CD4-positive, alpha-beta T cell (primary cell): ENCODE measurements at places on chromosomes 11 and 22.
A peak's percentile ranks its signal among the peaks of the same experiment; 100 is the strongest.

DNA sequence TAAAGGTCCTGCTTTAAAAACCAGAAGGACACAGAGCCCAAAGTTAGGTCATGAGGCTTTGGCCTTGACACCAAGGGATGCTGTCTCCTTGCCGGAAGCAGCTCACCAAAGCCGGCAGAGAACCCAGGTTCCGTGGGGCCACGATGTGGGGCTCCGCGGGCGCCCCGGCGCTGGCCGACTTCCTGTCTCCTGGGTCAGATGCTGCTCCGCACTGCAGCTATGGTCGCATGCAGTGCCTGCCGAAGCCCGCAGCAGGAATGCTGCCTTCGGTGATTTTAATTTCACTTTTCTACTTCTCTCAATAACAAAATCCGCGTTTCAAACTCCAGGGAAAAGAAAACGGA, 454 bp upstream of the OTUB1 start:
- peaks cover 29% of the 10 kb centered on the region for H3K36me3 ChIP-seq
- H3K27me3 ChIP-seq = no peaks in the 10 kb centered on the region
- peak overlapping the region; percentile 89 for H3K27ac ChIP-seq
- H3K4me3 ChIP-seq = peak overlapping the region; percentile 80
- DNase-seq = peak; percentile 62
- peaks cover 29% of the 10 kb centered on the region for H3K4me1 ChIP-seq

- H3K27ac ChIP-seq = no peak overlapping the region
- H3K36me3 ChIP-seq = peaks cover 2% of the 10 kb centered on the region
- no peaks in the 10 kb centered on the region for H3K27me3 ChIP-seq
- DNase-seq = no peak
These were observed 8.9 kb upstream of the PLXNB2 start for GRCh38 chr22:50316114-50317065.

GRCh38 chr11:35907648-35908431, 36.0 kb upstream of the LDLRAD3 start:
- H3K4me3 ChIP-seq = no peak overlapping the region
- H3K36me3 ChIP-seq = no peaks in the 10 kb centered on the region
- H3K27ac ChIP-seq = no peak overlapping the region
- no peaks in the 10 kb centered on the region for H3K4me1 ChIP-seq
- H3K27me3 ChIP-seq = no peaks in the 10 kb centered on the region

- H3K36me3 ChIP-seq = no peaks in the 10 kb centered on the region
- H3K27ac ChIP-seq = no peak overlapping the region
- H3K27me3 ChIP-seq = no peaks in the 10 kb centered on the region
- H3K4me3 ChIP-seq = no peak overlapping the region
These were observed 25.2 kb upstream of the CCND1 start for GRCh38 chr11:69615545-69616278.

GRCh38 chr11:16815047-16815767, 76.8 kb downstream of the C11orf58 start:
- H3K4me1 ChIP-seq = peaks cover 3% of the 10 kb centered on the region
- no peaks in the 10 kb centered on the region for H3K27me3 ChIP-seq
- DNase-seq = no peak
- H3K36me3 ChIP-seq = no peaks in the 10 kb centered on the region
- H3K27ac ChIP-seq = no peak overlapping the region

DNA sequence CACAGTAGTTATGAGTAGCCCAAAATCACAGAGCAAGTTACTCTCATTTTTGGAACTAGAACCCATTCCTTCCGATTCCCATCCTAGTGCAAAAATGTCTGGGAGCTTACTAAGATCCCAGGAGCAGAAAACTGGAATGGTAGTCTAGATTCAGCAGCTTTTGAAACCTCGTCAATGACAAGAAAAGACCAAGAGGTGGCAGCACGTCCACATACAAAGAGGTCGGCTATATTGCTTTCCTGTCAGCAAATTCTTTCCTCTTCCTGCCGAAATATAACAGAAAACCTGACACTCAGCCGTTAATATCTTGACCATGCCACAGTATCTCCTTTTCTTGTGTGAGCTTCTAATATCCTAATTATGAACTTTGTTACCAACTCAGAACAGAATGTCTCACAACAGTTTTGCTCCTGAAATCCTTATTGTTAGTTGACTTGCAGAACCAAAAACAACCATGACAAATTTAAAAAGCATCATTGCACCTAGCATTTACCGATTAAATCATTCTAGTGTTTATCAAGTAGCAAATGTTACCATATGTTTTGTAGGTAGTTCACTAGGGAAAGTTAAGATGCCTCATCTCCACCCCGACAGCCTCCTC, 92.8 kb upstream of the OR9G4 start:
- H3K27me3 ChIP-seq = no peaks in the 10 kb centered on the region
- no peaks in the 10 kb centered on the region for H3K4me1 ChIP-seq
- DNase-seq = no peak
- H3K4me3 ChIP-seq = no peak overlapping the region
- H3K27ac ChIP-seq = no peak overlapping the region

DNA sequence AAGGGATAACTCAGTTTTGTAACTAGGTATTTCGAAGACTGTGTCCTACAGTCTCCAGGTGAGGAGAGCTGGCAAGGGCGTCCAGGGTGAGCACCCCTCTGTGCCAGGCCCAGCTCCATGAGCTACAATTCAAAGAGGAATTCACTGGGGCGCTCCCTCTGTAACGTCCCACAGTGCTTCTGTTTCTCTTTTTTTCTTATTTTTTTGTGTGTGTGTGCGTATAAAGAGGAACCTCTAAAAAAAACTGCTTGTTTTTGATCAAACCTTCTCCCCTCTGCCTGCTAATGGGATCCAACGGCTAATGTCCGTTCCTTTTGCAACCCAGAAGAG, 17.1 kb downstream of the ASCC2 start:
- H3K4me3 ChIP-seq = no peak overlapping the region
- no peaks in the 10 kb centered on the region for H3K27me3 ChIP-seq
- no peak for DNase-seq
- H3K4me1 ChIP-seq = no peaks in the 10 kb centered on the region

GRCh38 chr11:71999362-71999761, 653 bp downstream of the IL18BP start:
- DNase-seq = no peak
- H3K36me3 ChIP-seq = peaks cover 33% of the 10 kb centered on the region
- peaks cover 34% of the 10 kb centered on the region for H3K4me1 ChIP-seq
- peak overlapping the region; percentile 65 for H3K27ac ChIP-seq
- H3K27me3 ChIP-seq = no peaks in the 10 kb centered on the region

DNA sequence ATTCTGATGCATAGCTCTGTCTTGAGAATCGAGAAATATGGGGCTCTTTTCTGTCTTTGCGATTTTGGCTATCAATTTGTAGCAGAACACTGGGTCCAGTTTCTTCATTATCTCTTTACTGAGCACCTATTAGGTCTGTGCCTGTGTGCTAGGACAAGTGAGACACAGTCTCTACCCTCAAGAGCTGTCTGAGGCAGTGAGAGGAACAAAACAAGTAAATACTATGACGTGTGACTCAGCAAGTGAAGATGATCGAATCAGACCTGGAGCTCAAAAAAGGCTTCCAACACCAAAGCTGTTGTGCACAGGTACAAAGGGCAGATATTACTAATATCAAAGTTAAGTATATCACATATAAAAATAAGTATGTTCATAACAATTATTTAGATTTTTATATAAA, 52.4 kb downstream of the LGR4 start:
- H3K4me1 ChIP-seq = no peaks in the 10 kb centered on the region
- no peak overlapping the region for H3K27ac ChIP-seq
- no peak overlapping the region for H3K4me3 ChIP-seq
- no peak for DNase-seq

- H3K4me1 ChIP-seq = no peaks in the 10 kb centered on the region
- H3K4me3 ChIP-seq = no peak overlapping the region
- no peaks in the 10 kb centered on the region for H3K36me3 ChIP-seq
- H3K27me3 ChIP-seq = no peaks in the 10 kb centered on the region
These were observed 85.4 kb downstream of the MYO18B start for GRCh38 chr22:25827415-25827814.

GRCh38 chr11:66749091-66749490, 20.1 kb upstream of the SPTBN2 start:
- H3K36me3 ChIP-seq = no peaks in the 10 kb centered on the region
- peaks cover 14% of the 10 kb centered on the region for H3K4me1 ChIP-seq
- H3K4me3 ChIP-seq = no peak overlapping the region
- no peak overlapping the region for H3K27ac ChIP-seq

DNA sequence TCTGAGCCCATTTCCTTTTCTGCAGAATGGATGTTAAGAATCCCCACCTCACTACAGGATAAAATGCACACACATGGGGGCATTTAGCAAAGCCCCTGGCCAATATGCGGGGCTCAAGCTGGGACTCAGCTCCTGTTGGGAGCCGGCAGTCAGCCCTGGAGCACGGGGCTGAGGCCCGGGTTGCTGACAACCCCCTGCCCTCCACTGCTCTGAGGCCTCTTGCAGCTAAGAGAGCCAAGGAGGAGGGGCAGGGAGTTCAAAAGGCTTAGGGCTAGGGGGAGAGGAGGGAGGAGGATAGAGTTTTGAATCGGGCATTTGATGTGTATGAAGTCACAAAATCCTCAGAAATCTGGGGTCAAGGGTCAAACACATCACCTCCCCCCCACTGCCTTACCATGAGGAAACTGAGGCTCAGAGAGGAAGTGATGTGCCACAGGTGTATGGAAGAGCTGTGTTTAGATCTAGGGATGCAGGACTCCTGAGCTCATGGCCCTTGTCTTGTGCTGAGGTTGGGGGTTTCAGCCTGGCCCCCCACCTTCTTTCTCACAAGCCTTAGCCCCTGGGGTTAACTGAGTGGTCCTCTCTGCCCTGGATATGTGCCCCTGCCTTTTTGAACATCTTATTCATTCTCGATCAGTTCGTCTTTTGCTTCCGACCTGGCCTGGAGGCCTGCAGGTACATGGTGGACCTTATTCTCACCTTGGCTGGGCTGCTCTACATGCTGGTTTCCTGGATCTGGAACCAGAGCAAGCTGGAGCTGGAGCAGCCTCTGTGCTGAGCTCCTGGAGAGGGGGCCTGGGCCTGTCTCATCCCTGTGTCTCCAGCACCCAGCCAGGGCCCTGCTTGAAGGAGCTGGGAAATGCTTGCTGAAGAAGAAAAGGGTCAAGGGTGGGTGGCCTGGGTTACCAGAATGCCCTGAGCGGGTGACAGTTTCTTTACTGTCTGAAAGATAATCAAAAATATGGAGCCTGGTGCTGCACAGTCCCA, 80.3 kb downstream of the LRRC32 start:
- no peak overlapping the region for H3K27ac ChIP-seq
- H3K4me3 ChIP-seq = no peak overlapping the region
- H3K27me3 ChIP-seq = no peaks in the 10 kb centered on the region
- no peaks in the 10 kb centered on the region for H3K36me3 ChIP-seq

DNA sequence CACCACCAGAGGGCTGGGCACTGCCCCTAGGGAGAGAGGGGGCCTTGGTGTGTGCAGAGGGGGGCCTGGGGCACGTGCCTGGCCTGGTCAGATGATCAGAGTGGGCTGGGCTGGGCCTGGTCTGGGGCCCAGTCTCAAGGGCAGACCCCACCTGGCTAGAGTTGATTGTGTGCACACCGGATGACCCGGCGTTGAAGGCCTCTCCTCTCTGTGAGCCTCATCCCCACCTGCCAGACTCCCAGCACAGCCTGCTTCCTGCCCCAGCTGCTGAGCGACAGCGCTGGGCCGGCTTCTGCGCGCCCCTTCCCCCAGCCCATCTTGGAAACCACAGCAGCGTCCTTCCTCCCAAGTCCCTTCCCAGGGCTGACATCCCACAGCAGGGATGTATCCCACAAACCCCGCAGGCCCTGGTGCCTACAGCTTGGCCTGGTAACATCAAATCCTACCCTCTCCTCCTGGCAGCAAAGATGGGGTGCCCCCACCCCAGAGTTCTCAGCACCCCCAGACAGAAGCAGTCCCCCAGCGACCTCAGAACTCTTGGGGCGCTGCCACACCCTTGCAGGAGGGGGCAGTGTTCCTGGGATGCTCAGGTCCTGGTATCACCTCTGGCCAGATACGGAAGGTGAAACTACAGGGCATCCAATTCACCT, 11.0 kb upstream of the TSSC4 start:
- no peak overlapping the region for H3K4me3 ChIP-seq
- H3K4me1 ChIP-seq = peaks cover 73% of the 10 kb centered on the region
- H3K36me3 ChIP-seq = peaks cover 48% of the 10 kb centered on the region

GRCh38 chr11:100821198-100821597, 134.1 kb downstream of the ARHGAP42 start:
- no peak overlapping the region for H3K4me3 ChIP-seq
- H3K36me3 ChIP-seq = no peaks in the 10 kb centered on the region
- H3K4me1 ChIP-seq = no peaks in the 10 kb centered on the region
- no peak overlapping the region for H3K27ac ChIP-seq

DNA sequence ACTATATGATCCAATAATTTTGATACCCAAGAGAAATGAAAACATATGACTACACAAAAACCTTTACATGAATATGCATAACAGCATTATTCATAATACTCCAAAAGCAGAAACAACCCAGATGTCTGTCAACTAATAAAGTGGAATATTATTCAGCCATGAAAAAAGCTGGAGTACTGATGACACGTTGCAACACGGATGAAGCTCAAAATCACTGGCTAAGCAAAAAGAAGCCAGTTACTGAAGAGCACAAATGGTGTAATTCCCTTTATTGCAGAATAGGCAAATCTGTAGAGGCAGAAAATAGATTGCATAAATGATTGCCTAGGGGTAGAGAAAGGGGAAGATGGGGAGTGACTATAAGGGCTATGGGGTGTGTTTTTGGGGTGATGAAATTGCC, 117.6 kb upstream of the FGF3 start:
- no peaks in the 10 kb centered on the region for H3K4me1 ChIP-seq
- no peak overlapping the region for H3K27ac ChIP-seq
- H3K4me3 ChIP-seq = no peak overlapping the region

DNA sequence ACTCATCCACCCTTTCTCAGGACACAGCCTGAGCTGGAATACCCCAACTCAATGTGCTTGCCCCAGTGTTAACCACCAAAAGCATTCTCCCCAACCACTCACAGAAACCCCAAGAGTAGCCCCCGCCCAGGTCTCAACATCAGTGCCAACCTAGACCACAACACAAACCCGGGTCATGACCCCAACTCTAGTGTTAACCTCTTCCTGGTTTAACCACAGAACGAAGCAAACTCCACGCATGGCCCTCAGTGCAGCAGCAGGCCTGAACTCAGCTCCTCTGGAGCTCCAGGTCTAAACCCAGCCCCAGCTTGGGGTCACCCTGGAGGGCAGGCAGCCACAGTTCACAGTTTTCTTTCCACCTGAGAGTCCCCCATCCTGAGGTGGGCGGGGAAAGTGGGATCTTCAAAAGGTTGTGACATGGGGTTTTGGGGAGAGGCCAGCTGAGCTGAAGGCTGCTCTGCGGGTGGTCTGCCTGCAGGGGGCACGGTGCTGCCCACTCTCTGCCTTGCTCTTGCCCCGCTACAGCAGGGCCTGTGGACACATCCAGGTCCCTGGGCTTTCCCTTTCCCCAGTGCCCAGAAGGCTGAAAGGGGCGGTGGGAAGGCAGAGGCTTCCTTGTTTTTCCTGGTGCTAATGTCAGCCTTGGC, 37.9 kb downstream of the NECTIN1 start:
- H3K4me1 ChIP-seq = peaks cover 17% of the 10 kb centered on the region
- H3K27ac ChIP-seq = no peak overlapping the region
- no peak for DNase-seq
- no peaks in the 10 kb centered on the region for H3K27me3 ChIP-seq
- H3K36me3 ChIP-seq = no peaks in the 10 kb centered on the region

DNA sequence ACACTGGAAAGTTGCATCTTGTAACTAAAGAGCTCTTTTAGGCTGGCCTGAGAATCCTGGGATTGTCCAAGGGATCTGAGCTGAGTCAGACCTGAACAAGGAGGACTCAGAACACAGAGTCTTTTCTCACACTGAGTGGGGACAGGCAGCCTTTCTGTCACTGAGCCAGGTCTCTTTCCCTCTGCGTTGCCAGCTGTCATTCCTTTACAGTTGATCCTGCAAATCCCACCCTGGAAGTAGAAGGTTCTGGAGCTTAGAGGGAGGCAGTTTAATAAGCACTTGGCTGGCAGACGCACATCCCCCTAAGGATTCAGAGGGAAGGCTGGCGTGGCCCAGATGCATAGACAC, 76.3 kb upstream of the SUSD2 start:
- no peak for DNase-seq
- no peak overlapping the region for H3K4me3 ChIP-seq
- H3K4me1 ChIP-seq = peaks cover 4% of the 10 kb centered on the region
- peaks cover 26% of the 10 kb centered on the region for H3K36me3 ChIP-seq
- no peaks in the 10 kb centered on the region for H3K27me3 ChIP-seq
